ENCODE measurements at places on chromosomes 1 and 21. TPM values are rescaled to one million over a fixed set of nuclear protein-coding genes. Genes with fewer than 3 reads are reported as not detected.

DNA sequence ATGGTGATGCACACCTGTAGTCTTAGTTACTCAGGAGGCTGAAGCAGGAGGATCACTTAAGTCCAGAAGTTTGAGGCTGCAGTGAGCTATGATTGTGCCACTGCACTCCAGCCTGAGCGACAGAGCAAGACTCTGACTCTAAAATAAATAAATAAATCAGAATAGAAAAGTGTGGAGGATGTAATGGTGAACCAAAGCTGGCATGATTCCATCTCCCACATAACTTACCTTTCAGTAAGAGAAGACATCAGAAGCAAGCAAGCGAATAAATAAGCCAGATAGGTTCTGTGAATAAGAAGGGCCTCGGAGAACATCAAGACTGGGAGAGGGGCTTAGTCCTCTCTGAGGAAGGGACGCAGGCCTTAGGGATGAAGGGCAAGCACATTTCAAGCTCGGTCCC lies 59.5 kb downstream of the TOMM20 start:
- no peak for DNase-seq

GRCh38 chr1:34983700-34984355 lies 1.3 kb downstream of the TMEM35B start:
- no peak for DNase-seq

GRCh38 chr1:158357441-158357840 lies 3.7 kb downstream of the CD1E start:
- no peak for DNase-seq

DNA sequence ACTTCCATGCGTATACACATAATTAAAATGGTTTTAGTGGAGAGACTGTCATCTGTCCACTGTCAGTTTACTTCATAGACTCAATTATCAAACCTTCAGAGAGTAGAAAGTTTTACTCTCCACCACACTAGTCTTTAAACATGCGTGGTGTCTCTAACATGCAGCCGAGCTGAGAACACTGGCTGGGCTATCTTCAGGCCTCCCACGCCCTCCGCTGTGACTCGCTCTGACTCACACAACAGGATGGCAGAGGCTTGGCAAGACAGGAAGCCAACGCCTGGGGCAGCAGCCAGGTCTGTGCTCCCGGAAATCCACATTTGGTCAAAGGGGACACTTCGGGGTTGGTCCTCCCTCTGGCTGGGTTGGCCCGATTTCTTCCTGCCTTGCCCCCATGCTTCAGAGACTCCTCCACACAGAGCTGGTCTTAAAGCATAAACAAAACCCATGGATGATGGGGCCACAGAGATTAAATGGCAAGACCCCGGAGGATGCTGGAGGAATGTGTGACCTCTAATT lies 22.7 kb upstream of the IFNGR2 start:
- peak; percentile 89 for DNase-seq

DNA sequence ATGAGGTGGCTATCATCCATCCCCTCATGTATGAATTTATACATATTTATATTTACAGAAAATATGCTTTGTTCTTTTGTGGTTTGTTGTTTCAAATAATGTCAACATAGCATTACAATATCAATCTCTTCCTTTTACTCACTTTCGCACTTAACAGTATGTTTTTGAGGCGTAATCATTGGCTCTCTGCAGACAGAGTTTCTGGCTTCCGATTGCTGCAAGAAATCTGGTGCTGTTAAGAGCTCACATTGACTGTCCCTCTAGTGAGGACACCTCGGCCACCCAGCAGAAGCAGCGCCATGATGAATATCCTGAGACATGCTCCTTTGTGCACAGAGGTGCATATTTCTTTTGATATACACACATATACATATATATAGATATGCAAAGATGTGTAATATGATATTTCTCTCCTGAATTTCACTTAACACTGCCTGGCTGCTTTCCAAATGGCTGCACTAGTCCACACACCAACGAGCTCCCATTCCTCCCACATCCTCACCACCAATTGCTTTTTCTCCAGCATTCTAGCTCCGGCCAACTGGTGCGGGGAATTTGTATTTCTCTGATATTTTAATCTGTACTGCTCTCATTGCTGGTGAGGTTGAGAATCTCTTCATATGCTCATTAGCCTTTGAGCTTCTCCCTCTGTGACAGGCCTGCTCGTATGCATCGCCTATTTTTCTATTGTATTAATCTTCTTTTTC lies 248.4 kb downstream of the SIPA1L2 start:
- DNase-seq, result no peak

- DNase-seq, result no peak
Observed at GRCh38 chr1:51303751-51304251, 26.6 kb downstream of the TTC39A start.

DNA sequence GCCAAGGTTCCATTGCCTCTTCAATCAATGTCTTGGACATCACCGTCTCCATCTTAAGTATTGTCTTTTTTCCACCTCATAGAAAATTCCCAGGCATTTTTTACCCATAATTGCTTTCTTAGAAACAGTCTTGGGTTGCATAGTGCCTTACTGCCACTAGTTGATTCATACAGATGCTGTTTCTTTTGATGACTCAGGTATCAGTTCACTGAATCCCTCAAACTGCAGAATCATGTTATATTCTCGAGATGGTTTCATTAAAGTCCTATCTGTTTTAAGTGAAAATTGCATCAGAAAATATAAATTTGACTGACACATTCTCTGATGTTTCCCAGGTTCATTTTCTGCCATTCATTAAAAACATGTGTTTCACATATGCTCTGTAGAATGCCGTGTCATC lies 1489.1 kb downstream of the BRINP3 start:
- no peak for DNase-seq

- no peak for DNase-seq
Observed at GRCh38 chr1:113747376-113747775, 11.9 kb downstream of the PHTF1 start.

GRCh38 chr1:211885747-211886522 lies 55.4 kb upstream of the LPGAT1 start:
- no peak for DNase-seq

DNA sequence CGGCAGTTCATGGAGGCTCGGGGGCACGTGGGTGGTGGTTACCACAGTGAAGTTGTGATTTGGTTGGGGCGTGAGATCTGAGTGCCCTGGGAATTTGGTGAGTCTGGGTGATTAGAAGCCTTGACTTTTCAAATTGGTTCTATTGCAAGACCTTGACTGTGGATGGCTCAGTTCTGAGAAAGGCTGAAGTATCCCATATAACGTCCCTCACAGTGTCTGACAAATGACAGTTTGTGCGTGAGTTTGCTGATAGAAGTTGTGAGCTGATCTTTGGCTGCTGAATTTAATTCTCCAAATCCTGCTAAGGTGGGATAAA lies 549 bp downstream of the MSH4 start:
- DNase-seq, result no peak

DNA sequence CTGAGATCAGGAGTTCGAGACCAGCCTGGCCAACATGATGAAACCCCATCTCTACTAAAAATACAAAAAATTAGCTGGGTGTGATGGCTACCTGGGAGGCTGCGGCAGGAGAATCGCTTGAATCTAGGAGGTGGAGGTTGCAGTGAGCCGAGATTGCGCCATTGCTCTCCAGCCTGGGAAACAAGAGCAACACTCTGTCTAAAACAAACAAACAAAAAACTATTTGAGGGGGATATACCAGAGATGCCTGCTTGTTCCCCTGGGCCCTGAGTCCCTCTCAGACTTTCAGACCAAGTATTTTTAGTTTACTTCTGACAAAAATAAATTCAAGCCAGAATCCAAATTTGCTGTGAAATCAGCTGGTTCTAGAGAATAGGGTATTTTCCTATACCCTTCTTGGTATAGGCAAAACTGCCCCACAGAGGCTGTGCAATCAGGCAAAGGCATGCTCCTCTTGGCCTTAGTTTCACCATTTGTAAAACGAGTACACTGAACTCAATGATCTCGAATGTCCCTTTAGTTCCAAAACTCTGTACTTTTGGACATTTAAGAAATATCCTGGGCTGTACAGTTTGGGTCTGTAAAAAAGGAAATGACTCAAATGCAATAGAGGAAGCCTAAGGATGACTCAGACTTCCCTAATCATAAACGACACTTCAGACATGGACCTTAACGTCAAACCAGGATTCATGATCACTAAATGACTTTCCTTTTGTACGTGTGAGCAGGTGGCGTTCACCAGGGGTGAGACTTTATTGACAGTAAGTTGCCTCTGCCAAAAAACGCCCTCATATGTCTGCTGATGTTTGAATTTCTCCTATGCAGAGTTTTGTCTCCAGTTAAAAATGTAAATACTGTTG lies 16.1 kb downstream of the ENSA start:
- DNase-seq, result peak; percentile 80

DNA sequence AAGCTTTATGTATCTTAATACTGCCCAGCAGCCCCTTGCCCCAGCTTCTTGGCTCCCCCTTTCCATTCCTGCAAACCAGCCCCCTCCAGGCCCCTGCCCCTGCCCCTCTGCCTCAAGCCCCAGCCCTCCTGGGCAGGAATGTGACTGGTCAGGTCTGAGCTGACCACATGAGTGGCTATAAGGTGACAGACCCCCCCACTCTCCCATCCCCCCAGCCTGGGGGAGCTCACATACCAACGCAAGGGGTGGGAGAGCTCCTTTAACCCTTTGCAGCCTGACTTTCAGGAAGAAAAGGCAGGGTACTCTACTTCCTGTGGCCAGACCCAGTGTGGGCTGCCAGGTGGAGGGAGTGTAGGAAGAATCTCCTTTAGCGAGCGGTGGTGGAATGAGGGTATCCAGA lies 33.2 kb downstream of the AHDC1 start:
- no peak for DNase-seq

DNA sequence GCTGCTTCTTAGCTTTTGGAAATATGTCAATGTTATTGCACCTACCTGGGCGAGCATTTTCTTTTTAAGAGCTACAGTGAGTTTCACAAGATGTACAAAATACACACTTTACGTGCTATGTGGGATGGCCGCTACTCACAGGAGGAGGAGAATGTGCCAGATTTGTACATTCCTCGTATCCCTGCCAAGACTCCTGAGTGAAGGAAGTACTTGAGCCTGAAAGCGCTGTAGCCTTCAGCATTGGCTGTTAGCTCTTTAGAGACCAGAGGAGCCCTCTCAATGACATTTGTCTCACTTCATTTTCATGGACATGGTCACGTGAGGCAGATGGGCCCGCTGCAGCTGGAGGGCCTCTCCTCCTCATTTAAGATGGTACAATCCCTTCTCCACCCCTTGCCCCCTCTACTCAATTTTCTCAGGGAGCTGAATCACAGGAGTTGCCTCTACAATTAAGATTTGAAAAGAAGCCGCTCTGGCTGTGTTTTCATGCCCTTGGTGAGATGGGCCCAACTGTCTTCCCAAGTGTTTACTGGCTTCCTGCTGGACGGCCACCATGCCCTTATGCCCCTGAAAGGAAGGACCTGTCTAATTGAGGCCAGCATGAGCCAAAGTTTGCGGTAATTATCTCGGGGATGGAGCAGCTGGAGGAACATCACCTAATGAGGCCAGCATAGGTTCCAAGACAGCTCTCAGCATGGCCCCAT lies 442.6 kb downstream of the PRDM2 start:
- DNase-seq, result no peak

DNA sequence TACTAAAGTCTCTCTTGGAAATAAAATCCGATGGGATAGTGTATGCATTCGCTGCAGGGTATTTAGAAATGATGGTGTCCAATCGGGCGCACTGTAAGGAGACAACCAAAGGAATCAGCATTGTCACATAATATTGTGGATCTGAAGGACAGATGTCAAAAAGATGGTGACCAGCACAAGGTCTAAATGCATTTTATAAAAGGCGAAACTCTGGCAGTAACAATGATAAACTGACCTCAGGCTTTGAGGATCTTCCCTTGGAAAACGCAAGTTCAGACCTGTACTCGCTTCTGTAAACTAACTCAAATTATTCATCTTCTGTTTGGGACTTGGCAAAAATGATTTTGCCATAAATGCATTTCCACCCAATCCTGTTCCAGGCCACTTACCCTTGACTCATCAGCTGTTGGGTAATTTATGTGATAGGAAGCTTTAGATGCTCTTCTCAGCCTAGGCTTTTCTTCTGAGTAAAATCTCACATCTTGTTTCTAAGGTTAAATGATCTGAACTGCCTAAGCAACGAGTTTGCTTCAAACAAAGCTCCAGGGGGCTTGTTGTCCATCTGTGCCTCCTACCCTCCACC lies 33.8 kb downstream of the STPG1 start:
- peak; percentile 7 for DNase-seq

- no peak for DNase-seq
Observed at GRCh38 chr21:36282568-36283230, 37.3 kb upstream of the MORC3 start.

DNA sequence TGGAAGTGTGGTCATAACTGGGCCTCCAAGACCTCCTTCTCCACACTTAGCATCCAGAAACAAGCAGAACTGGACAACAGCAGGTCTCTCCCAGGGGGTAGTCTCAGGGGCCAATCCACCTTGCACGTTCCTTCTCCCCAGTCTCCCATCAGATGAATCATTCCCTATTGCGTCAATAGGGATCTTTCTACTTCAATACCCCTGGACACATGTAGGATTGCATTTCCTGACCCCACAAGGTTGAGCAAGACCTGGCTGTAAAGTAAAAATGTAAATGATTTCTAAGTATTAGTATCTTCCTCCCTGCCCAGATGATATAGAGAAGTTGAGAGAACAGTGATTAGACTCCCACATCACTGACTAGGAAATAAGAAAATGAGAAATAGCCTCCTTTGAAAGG lies 224.5 kb upstream of the CSF3R start:
- DNase-seq, result no peak

DNA sequence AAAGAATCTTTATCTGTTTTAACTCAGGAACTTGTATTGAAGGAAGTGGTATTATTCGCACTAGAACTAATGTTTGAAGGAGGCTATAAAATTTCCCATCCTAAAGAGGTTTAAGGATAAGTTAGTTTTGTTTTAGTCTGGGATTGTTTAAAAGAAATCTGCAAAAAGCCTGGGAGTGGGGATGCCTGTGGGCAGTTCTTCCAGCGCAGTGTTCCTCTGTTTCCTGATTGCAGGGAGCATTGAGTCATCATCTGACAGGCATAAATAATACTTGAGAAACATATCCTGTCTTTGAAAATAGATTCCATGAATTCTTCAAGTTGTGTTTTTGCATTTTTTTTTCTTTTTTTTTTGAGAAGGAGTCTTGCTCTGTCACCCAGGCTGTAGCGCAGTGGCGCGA lies 350.8 kb upstream of the PTBP2 start:
- no peak for DNase-seq

DNA sequence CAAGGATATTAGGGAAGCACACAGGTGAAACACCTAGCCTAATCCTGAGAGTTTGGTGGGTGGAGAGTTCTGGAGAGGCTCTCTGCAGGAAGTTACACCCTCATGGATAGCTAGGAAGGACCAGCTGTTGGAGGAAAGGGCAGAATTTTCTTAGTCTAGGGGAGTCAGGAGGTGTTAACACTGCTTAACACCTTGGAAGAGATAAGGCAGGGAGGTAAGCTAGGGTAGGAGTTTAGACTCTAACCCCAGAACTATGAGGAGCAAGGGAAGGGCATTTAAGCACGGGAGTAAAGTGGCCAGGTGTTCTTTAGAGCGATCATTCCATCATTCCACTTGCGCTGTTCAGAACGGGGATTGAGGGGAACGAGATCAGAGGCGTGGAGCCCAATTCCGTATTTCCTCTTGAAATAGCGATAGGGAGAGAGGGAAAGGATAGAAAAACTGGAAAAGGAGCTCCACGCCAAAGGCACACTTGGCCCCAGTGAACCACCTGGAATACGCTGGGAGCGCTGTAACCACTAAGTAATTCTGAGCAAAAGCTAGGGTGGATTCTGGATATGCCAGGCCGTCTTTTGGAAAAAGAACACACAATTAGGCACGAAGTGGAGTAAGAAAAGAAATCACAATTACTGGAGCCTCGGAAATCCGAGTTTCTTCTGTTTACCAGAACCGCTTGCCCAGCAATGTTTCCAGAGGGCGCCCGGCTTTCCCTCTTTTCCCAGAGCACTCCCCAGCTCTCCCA lies 1.5 kb upstream of the GPR137B start:
- DNase-seq, result peak; percentile 41

Gene CD1E
- total RNA-seq, result not detected

Gene HSPA6
- 1.0 TPM for total RNA-seq

Gene CDC14A
- total RNA-seq, result 16.8 TPM

Gene PPM1J
- total RNA-seq, result 0.80 TPM
